Testis (tissue), 5 donors: ENCODE measurements at places on chromosomes 5 and 9.

- H3K27ac ChIP-seq, result no peak overlapping the region
- no peaks in the 10 kb centered on the region for H3K36me3 ChIP-seq
- no peaks in the 10 kb centered on the region for H3K4me1 ChIP-seq
- DNase-seq, result no peak
- no peak overlapping the region for H3K4me3 ChIP-seq
- no peaks in the 10 kb centered on the region for H3K27me3 ChIP-seq
Measured at GRCh38 chr5:14582797-14583137, 1.2 kb downstream of the OTULINL start.

DNA sequence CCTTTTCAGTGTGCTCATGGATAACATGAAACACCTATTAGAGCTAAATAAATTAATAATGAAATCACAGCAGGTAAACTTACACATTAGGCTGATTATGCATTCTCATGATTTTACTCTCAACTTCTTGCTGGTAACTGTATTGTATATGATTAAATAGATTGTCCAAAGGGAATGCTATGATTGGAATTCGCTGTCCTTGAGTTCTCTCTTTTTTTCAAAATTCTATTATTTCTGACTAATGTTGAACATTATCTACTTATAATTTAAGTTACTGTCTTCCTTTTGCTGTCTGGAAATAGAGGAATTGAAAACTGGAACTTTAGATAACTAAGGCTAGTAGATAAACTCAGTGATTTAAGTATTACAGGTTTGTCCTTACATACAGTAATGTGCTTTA lies 13.1 kb downstream of the CENPH start:
- no peak overlapping the region for H3K27ac ChIP-seq
- no peaks in the 10 kb centered on the region for H3K27me3 ChIP-seq
- no peaks in the 10 kb centered on the region for H3K4me1 ChIP-seq

DNA sequence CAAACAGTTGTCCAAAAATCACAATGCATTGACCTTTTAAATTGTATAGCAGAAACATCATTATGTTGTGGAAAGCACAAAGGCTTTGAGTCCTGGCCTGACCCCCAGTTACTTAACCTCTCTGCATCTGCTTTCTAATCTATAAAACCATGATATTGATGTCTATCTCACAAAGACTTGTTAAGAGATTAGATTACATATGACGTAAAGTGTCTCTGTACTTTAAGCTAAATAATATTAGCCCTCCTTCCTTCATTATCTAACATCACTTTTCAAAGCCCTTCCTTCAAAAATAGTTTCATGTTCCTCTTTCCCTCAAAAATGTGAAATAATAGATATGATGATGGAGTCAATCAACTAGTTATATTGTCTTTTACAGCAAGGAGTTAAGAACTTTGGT lies 3.4 kb downstream of the ADAMTS6 start:
- no peak overlapping the region for H3K27ac ChIP-seq
- DNase-seq, result no peak
- no peaks in the 10 kb centered on the region for H3K27me3 ChIP-seq
- H3K4me3 ChIP-seq, result no peak overlapping the region
- H3K4me1 ChIP-seq, result peaks cover 3% of the 10 kb centered on the region

DNA sequence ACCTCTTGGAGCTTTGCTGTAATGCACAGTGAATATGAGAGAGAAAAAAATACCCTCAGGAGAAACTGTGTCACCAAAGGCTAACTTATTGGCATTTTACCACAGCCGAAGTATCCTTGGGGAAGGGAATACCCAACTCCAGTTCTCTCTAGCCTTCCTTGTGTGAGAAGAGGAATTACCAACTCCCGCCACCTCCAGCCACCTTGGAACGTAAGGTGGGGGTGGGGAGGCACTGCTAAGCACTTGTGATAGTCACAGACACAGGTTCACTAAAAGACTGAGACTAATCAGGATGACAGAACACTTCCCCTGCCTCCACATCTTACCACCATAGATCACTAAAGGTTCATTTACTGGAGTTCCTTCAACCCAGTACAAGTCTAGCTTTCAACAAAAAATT lies 102.0 kb upstream of the ADAMTS19 start:
- no peak overlapping the region for H3K4me3 ChIP-seq
- H3K36me3 ChIP-seq, result no peaks in the 10 kb centered on the region
- no peaks in the 10 kb centered on the region for H3K27me3 ChIP-seq
- DNase-seq, result no peak
- no peak overlapping the region for H3K27ac ChIP-seq
